Activated naive CD4-positive, alpha-beta T cell (primary cell): ENCODE measurements at places on chromosomes 11 and 22.

GRCh38 chr11:326842-327580, 6.4 kb upstream of the IFITM3 start:
- no peak for DNase-seq

DNA sequence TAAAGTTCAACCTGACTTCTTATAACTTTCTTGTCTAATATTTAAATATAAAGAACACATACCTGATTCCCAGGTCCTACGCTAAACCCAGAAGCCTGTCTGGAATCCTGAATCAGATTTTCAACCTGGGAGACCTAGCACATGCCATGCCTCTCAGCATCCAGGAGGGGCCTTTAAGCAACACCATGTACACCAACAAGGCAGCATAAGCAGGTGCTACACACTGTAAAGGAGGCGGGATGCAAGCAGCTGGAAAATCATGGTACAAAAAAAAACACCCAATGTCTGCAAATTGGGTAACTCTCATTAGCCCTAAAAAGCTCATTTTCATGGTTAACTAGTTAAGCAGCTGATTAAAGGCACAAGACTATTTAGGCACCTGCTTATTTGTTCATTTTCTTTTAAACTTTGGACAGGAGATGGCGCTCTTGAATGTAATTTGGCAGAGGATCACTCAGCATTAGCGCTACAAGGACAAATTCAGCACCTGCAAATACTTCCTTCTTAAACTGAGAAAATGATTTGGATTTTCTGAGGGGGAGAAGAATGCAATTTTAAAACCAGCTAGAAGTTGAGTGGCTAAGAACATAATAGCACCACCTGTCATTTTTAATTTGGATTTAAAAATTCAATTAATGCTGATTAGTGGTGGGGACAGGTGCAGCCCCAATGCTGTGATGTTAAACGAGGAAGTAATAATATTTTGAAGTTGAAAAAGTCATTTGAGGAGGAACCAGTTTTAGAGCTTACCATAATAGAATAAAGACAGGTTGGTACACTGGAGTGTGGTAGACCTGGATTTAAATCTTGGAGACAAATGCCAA, 104.0 kb downstream of the FAR1 start:
- DNase-seq = no peak

GRCh38 chr11:129259931-129260348, 67.8 kb upstream of the ARHGAP32 start:
- DNase-seq = no peak

- no peak for DNase-seq
Measured at GRCh38 chr11:34461215-34461614, 22.5 kb downstream of the CAT start.

DNA sequence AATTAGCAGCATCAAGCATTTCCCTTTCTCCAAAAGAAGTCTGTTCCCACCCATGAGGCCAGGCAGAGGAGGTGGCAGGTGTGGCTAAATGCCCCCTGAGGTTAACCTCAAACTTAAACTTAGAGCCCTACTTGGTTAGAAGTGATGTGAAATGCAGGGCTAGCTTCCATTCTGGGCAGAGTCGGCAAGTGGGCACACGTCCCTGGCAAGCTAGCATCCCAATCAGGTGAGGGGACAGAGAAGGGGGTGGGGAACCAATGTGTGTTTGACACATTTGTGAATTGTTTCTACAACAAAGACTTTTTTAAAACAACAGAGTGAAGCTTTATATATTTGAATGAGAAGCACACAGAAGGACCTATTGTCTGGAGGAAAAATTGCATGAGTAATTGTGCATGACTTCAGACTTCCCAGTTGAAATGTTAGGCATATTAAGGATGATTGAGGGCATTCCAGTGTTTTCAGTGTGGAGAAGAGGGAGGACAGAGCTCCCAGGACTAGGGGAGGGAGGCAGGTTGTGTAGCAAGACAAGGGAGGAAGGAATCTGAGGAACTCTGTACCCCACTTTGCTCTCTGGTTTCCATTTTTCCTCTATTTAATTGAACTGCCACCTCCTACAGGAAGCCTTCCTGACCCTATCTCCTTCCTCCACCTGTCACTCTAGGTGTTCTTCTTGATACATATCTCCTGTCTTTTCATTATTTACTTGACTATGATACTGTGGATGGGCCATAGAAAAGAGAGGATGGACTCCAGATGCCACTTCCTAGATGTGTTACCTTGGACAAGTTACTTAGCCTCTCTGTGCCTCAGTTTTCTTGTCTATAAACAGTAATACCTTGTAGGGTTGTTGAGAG, 83.3 kb upstream of the PICALM start:
- no peak for DNase-seq
